ENCODE measurements at places on chromosomes 16 and 17.

GRCh38 chr17:73950593-73950914, 252.9 kb upstream of the RPL38 start:
- no peak for DNase-seq

GRCh38 chr16:1909561-1910231, 8.5 kb downstream of the HS3ST6 start:
- DNase-seq: no peak

GRCh38 chr17:52751051-52751450, 592.5 kb upstream of the CA10 start:
- DNase-seq: no peak

- no peak for DNase-seq
Measured at GRCh38 chr17:43142153-43142552, 17.0 kb upstream of the BRCA1 start.

DNA sequence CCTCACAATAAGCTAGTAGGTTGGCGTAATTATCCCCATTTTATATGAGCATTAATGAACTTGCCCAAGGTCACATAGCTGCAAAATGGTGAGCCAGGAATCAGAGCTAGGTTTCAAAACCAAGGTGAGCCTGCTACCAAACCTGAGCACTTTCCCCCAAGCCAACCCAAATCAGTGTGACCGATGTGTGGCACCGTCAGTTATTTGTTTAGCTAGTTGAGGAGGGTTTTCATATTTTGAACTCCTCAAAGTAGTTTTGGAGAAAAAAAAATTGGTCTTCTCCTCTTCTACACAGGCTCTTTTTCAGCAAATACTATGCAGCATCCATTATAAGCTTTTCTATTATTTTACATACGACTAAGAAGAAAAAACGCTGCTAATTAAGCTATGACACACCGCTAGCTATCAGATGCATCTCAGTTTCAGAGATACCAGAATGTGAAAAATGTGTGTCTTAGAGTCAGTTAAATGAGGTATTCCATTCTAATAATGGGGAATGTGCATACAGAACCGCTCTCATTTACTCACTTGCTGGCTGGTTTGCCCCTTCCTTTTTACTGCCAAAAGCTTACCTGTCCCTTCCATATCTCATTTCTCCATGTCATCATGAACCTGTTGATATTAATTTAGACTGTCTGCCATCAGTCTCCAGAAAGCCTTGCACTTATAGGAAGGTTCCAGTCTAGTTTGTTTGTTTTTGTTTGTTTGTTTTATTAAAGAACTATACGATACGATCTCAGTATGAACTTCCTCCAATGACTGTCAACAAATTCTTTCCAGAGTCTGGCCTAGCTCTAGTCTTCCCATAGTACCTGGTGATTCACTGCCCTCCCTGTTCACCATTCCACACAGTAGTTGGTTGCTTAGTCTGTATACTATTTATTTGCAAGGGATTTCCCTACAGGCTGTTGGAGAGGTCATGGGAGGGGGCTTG, 2.2 kb upstream of the TBX4 start:
- DNase-seq: no peak

DNA sequence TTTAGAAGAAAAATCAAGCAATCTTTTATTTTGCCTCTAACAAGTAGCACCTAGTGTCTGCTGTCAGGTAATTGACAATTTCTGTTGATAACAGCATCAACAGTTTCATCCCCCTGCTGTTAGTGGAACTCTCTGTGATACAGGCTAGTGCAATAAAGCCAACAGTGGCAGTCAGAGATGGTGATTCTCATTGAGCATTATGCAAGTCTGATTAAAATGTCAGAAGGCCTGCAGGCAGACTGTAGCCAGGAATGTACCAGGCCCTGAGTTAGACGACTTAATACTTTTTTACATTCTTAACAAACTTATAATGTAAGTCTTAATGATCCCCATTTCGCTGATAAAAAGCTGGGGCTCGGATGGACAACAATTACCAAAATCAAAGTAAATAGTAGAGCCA, 14.6 kb downstream of the CYLD start:
- no peak for DNase-seq

GRCh38 chr17:43578699-43579565, 32.8 kb upstream of the ETV4 start:
- DNase-seq: peak; percentile 25

- peak; percentile 62 for DNase-seq
Measured at GRCh38 chr17:42266918-42267766, 9.0 kb downstream of the STAT5B start.

GRCh38 chr17:14161419-14161818, 75.2 kb downstream of the CDRT15 start:
- no peak for DNase-seq

DNA sequence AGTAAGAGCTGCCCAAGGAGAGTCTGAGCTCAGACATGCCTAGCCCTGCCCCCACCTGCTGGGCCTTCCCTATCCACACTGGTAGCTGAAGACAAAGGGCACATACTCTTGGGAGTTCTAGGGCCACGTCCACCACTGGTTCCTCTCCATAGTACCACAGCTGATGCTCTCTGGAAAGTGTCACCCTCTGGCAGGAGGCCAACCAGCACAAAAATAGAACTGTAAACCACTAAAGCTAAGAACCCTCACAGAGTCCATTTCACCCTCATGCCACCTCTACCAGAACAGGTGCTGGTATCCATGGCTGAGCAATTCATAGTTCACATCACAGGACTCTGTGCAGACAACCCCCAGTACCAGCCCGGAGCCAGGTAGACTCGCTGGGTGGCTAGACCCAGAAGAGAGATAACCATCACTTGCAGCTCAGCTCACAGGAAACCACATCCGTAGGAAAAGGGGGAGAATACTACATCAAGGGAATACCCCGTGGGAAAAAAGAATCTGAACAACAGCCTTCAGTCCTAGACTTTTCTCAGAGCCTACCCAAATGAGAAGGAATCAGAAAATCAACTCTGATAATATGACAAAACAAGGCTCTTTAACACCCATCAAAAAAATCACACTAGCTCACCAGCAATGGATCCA, 115.3 kb downstream of the CEP112 start:
- no peak for DNase-seq

DNA sequence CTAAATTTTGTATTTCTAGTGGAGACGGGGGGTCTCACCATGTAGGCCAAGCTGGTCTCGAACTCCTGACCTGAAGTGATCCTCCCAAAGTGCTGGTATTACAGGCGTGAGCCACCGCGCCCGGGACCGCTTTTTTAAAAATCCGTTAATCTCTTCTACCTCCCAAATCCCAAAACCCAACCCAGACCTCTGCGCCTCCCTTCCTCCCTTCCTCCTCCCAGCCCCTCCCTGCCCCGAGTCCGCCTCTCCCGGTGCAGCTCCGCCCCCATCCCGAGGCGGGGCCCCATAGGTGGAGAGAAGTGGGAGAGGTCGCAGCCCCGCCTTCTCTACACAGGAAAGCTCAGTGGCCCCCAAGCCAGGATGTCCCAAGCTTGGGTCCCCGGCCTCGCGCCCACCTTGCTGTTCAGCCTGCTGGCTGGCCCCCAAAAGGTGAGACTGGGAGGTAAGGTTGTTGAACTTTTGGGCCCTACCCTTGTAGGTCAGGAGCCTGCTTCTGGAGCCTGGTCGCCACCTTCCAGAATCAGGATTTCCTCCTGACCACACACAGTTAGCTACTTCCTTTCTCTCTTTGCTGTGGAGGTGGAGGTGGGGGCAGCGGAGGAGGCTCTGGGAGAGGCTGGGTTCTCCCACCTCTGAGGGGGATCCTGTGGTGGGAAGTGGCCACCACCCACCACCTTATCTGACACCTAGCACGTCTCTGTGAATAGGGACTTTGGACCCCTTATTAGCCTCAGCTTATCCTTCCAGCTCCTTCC, at the start of gene TMEM92:
TMEM92 (plus strand) TSS at position 325 of the 755 bp plus-strand sequence; CDS start at position 361, 36 bp downstream.
- DNase-seq: no peak

DNA sequence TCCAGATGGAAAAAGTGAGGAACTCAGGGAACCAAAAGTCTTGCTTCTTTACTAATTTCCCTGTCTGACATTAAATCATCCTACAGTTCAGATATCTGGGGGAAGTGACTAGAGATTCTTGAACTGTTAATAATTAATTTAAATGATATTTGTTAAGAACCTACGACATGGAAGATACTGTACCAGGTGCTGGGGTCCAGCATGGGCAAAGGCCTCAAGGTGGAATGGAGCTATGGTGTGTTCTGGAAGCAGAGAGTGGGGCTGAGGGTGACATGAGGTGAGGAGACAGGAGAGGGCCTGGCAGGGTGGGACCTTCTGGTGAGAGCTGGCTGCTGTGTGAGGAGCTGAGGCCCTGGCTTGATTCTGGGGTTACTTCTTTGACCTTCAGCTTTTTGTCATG, 6.0 kb upstream of the CCL2 start:
- no peak for DNase-seq

DNA sequence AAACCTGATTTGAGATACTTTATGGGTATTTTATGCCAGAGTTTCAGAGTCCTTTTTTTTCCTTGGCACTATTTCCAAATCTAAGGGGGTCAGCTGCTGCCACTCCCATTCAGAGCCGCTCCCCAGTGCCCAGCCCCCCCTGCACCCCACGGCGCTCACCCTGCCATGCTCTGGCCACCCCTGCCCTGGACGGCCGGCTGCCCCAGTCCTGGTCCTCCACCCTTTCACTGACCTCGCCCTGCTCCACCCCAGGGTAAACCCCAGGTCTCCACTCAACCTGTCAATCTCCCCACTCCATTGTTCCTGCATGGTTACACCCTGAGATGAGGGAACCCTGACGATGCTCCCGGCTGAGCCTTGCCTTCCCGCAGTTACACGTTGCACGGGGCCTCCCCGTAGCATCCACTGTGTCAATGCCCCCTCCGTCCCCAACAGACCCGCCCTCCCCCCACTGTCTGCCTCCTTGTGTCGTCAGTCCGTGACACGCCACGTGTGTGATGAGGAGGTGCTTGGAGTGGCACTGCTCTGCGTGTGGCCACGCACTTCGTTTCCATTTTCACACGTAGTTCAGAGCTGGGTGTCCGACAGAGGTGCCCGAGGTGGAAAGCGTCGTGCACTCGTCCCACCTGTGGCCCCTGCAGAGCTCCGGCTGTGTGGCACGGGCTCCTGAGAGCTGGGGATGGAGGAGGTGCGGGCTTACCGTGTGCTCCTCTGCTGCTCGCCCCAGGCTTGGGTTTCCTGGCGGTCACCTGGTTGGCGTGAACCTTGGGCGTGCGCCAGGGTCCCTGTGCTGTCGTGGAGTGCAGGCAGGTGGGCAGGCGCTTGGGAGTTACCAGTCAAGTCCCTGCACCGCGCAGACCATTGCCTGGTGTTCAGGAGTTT, 116.5 kb downstream of the BANP start:
- DNase-seq: no peak

- DNase-seq: no peak
Measured at GRCh38 chr16:67407176-67407787, 9.0 kb downstream of the ZDHHC1 start.

DNA sequence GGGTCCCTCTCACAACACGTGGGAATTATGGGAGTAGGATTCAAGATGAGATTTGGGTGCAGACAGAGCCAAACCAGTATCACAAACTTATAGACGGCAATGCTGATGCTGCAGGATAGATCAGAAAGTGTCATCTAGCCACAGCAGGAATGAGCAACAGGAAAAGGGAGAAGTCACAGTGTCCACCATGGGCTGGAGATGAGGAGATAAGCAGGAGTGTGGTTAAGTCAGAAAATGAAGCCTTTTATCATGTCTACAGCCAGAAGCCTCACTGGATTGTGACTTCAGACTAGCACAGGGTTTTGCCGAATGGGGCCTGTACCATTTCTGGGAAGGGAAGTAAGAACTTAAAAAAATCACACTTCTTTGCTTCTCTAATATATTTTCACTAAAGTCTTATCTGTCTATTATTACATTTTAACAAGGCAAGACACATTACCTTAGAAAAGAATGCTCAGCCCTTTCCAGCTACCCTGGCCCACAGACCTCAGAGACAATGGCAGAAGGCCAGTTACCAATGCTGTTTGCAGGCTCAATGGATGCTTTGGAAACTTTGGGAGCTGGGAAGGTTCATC, 490.2 kb upstream of the SALL1 start:
- no peak for DNase-seq

GRCh38 chr16:72847187-72848027, 200.5 kb downstream of the ZFHX3 start:
- no peak for DNase-seq

DNA sequence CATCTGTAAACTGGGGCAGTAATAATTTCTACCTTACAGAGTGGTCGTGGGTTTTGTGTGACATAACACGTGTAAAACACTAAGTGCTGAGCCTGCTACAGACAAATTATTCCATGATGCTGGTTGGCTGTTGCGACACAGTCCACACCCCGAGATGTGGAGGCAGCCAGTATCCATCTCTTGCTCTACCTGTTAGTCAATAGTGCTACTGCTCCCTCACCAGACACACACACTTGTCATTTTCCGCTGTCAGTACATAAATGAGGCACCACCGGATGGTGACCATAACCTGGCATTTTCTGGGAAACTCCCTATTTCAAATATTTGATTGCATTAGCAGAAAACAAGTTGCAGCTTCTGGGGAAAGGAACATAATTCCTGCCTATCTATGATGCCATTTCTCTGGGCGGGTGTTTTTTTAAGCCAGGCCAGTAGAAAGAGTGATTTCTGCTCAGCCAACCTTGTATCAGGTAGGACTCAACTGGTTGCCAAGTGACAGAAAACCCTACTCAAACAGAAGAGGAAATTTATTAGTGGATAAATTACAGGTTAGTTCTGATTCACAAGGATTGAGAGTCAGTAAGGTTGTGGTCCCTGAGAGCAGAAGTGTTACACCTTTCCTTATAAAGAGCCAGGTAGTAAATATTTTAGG, 24.1 kb downstream of the DNAJA2 start:
- DNase-seq: peak; percentile 53

- DNase-seq: no peak
Measured at GRCh38 chr16:49129935-49130334, 151.7 kb downstream of the CBLN1 start.

- no peak for DNase-seq
Measured at GRCh38 chr16:79627092-79627491, 26.6 kb upstream of the MAF start.

GRCh38 chr16:85984231-85984880, 85.4 kb downstream of the IRF8 start:
- no peak for DNase-seq

DNA sequence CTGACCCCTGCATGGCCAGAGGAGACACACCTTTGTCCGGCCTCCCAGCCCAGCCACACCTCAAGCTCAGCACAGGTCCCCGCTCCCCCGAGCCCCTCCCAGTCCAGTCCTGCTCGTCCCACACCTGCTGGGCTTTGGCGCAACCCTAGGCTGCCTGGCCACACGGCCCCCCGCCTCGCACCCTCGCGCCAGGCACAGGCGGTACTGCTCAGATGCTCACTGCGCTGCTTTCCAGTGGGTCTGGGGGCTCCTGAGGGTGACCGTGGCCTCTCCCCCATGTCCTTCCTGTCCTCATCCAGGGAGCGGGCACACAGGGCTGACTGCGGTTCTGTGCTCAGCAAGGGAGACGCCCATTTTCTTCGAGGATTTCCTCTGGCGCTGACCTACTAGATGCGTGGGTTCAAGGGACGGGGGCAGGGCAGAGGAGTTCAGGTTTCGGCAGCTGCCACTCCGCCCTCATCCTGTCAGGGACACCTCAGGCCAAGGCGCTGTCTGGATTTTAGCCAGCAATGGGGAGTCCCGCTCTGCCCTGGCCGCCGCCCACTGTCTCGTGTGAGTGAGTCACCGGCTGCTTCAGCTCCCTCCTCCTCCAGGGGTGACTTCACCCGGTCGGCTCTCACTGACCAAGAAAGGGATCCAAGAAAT, 118.0 kb upstream of the ZNF469 start:
- DNase-seq: peak; percentile 67
